ENCODE measurements at places on chromosomes 5 and 9.
A peak's percentile ranks its signal among the peaks of the same experiment; 100 is the strongest.

DNA sequence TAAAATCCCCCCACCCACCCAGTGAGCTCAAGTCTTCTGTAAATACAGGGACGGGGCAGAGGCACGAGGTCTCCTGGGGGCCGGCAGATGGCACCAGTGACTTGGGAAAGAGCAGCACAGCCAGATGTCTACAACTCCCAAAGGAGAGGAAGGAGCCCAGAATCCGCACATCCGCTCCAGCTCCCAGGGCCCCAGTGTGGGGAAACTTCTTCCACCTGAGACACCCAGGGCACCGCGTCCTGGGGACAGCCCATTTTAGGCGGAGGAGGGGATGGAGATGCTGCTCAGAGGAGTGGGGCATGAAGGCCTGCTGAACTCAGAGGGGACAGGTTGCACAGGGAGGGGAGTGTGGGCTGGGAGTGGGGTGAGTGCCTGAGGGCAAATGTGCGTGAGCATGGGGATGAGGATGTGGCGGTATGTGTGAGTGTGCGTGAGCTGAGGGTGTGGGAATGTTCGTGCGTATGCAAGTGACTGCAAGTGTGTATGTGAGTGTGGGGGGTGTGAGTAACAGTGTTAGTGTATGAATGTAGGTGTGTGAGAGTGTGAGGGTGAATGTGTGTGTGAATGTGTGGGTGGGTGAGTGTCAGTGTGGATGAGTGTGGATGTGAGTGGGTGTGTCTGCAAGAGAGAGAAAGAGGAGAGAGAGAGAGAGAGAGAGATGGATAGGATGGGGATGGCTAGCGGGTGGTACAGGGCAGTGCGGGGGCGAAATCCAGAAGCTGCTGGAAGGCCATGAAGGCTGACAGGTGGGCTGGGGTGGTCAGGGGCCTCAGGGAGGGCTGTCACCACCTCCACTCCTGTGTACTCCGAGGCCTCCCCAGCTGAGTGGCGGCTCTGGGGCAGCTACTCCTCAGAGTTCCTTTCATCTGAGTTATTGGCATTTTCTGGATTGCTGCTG lies 63.5 kb downstream of the DUSP1 start:
- DNase-seq = no peak

GRCh38 chr9:74479711-74480110 lies 17.4 kb upstream of the RORB start:
- no peak for DNase-seq

DNA sequence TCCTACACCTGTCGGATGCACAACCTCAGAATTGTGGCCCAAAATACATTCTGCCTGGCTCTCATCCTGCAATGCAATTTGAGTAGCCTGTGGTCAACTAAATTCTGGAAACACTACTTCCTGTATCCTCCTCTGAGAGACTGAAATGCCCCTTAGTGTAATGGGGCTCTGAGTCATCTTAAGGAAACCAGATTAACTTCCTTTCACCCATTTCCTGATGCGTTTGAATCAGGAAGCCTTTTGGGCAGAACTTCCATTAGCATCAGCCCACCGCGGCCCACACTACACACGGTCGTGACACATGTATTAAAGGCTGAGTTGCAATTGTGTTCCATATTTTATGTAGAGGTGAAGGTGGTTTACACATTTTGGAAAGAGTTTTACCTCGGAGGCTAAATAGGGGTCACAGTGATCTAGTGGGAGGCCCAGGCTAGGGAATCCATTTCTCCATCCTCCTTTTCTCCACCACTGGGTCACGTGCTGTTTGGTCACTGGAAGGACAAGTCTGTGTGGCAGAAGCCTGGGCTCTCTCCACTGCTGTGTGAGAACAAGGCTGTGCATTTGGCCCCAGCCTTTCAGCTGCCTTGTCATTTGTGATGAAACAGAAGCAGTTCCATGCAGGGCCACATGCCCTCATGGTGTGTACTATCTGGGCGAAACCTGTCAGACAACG lies 55.9 kb downstream of the DAP start:
- no peak for DNase-seq

DNA sequence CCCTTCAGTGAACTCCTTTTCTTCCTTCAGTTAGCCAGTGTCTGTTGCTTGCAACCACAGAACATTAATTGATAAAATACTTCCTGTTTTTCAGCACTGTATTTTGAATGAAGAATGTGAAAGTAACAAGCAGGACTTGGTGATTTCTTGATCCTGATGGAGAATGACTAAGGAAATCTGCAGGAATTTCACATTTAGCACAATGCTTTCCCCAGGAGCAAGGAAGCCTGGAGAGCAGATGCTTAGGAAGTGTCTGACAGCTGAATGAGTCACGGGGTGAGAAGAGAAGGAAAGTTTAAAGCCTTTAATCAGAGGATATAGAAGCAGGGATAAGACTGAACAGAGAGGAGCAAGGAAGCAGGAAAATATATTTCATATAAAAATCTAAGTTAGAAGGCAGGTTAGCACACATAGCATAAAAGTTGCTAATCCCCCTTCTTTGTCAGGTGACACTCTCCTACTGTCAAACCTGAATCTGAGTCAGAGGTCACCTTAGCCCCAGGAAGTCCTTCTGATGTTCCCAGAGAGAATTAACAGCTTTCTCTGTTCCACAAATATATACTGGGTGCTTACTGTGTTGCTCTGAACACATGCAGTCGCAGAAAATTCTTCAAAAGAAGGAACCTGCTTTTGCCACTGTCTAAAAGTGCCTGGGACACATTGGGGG lies 59.7 kb downstream of the GNA14 start:
- no peak for DNase-seq

DNA sequence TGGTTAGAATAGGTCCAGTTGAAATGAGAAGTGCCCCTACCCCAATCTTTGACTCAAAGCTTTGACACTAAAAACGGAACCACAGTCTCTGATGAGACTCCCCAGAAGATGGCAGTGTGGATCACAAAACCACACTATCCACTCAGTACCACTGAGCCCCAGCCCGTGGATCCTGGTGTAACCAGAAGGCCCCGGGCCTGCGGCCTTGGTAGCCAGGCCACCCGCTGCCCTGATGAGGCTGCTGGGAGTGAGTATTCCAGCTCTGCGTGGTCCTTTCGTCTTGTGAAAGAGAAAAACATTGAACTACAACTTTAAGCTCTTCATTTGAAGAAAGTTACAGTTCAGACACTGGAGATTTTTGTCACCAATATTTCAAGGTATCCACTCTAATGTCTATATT lies 42.2 kb upstream of the FBP1 start:
- DNase-seq = peak; percentile 10
